Lower leg skin (tissue), 4 donors: ENCODE measurements at places on chromosomes 7 and 10. TPM values are rescaled to one million over a fixed set of nuclear protein-coding genes. Genes with fewer than 3 reads are reported as not detected.

FEZF1 gene
- not detected for total RNA-seq

PRPS1L1 gene
- not detected for total RNA-seq

HDAC9 gene
- total RNA-seq: 4.0 TPM

MRC1 gene
- 19.2 TPM for total RNA-seq
